NB4 (cell line): ENCODE measurements at places on chromosomes 1 and 21.

DNA sequence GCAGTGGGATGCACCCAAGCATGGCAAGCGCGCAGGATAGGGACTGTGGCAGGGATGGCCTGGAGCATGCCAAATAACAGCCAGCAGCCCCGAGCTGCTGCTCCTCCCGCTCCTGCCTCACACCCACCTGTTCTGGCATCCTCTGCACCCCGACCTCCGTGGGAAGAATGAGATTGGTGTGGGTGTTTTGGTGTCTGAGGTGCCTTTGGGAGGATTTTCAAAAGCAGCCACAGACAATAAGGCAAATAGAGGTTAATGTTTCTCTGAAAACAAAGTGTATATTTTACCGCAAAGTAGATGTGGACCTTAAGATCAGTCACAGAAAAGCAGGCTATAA, 35.5 kb downstream of the IGFN1 start:
- no peak for DNase-seq

DNA sequence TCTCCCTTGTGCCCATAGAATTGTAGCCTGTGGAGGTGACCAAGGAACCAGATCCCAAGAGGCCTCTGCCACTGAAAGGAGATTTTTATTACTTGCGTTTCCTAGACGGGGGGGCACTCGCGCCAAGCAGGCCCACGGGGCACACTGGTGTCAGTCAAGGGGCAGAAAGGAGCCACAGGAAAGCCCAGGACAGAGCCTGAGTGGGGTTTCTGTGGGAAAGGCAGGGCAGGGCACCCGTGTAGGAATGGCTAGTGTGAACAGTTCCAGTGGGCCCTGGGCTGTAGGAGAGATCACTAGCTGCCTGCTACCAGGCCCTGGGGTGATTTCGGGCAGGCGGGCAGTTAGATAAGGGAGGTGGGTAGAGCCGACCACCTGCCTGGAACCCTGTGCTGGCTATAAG, 70.8 kb downstream of the ADARB1 start:
- DNase-seq = no peak

GRCh38 chr1:151988405-151988923, 5.2 kb downstream of the S100A10 start:
- DNase-seq = peak; percentile 16

GRCh38 chr1:182032251-182032650, 29.3 kb downstream of the ZNF648 start:
- no peak for DNase-seq

DNA sequence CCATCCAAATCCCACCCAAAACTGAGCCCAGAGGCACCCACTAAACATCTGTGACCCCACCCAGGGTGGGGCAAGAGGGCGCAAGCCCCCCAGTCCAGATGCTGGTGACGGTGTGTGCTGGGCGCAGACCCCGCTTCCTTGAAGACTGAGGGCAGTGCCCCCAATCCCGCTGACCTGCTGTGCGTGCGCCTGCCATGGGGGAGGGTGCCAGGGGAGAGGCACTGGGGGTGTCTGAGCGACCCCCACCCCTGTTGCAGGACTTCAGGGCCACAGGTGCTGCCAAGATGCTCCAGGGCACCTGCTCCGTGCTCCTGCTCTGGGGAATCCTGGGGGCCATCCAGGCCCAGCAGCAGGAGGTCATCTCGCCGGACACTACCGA, 13.3 kb downstream of the COL6A2 start:
- no peak for DNase-seq

- DNase-seq = no peak
Observed at GRCh38 chr1:226638001-226638601, 89.5 kb downstream of the STUM start.

GRCh38 chr1:82775406-82776000, 974.8 kb downstream of the ADGRL2 start:
- peak; percentile 61 for DNase-seq

DNA sequence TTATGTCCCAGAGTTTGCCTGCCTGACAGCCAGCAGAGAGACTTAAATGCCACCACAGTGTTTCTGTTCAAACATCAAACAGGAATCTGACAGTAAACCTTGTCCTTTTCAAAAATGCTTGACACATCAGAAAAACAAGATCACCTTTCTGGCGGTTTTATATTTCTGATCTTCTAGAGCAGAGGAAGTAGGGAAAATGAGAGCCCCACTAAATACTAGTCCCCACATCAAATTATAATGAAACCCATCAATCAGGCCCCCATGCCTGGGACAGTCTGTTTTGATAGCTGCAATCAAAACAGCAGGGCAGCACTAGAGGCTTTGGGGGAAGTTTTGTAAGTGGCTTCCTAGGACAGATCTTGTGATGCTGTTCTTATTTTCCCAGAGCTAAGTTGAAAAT, 129.3 kb downstream of the CNIH3 start:
- DNase-seq = no peak

DNA sequence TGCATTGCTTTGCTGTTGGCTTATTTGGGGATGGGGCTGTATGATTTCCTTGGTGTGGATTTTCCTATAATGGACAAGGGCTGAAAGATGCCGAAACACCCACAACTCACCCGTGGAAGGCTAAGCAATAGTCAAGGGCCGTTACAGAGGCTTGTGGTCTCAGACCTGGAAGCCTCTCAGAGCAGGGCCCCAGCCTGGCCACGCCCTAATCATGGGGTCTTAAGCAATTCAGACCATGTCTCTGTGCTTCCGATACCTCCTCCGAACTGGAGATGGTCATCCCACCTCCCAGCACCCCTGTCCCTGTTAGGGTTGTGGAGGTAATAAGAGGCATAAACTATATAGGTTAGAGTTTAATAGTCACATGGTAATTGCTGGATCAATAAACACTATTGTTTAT, 3.4 kb downstream of the ABCG1 start:
- no peak for DNase-seq

DNA sequence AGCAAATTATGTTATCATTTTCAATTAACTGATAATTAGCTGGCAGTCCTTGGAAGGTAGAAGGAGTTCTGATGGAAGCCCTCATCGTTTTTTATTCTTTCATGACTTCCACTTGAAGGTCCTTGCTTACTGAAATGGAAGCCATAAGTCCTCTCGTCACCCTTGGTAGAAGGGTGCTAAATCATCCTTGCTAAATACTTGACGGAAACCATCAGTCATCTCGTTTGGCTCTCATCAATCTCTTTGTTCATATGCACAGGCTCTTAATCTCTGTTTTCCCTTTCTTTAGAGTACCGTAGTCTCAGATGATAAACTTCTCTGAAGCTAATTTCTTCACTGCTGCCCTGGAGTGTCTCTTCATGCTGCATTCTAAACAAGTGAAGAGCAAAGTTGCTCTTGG, 34.5 kb downstream of the UCK2 start:
- DNase-seq = no peak
